SJSA1 (cell line): ENCODE measurements at places on chromosomes 5 and 9. TPM values are rescaled to one million over a fixed set of nuclear protein-coding genes. Genes with fewer than 3 reads are reported as not detected.

The PCDHGA5 gene
- total RNA-seq: 0.76 and 1.8 TPM in 2 replicates

The ANGPTL2 gene
- 3.3 and 3.8 TPM in 2 replicates for total RNA-seq

The FGF1 gene
- 15.5 and 36.7 TPM in 2 replicates for total RNA-seq

DNA sequence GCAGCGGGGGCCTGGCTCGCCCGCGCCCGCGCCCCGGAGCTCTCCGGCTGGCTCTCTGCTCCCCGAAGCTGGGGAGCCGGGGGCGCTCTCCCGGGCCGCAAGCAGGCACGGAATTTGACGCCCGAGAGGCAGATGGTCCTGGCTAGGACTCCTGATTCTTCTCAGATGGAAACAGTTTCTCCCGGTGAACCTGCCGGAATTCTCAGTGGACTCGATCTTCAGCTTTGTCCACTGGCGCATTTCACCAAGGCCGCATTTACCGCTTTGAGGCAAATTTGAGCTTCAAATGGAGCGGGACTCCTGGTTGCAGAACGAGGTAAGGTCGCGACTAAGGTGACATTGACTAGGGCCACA is 305.7 kb upstream of the KCNN2 start:
- DNase-seq: no peak

The TAF11L10 gene
- not detected in 2 replicates for total RNA-seq

DNA sequence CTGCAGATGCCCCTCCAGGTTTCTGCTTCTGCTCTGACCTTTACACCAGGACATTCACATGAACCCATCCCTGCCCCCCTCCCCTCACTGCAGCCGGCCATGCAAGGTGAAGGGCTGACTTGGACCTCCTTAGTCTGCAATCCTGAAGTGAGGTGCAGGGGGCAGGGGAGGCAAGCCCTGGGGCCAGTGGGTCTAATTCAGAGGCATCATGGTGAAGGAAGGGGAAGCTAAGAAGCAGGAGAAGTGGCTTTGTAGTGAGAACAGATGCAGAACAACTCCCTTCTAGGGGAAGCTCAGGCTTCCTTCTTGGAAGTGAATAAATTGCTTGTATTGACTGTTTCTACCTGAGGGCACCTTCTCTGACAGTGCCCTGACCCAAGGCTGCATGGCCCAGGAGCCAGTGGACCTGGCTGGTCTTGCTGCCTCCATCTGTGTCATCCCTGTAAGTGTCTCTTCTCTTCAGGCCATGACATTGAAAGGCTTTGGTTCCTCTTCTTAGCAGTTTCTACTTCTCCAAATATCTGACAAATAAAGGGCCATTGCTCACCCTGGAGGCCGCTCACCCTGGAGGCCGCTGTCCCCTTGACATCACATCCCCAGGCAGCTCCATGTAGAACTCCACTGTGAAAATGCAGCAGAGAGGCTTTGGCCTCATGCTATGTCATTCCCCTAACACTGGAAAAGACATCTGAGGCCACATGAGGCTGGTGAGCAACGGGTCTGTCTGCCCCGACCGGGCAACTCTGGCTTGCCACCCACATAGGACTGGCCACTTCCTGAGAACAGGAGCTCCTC is 55.3 kb downstream of the GADD45G start:
- DNase-seq: no peak

The PKD2L2 gene
- not detected in 2 replicates for total RNA-seq

DNA sequence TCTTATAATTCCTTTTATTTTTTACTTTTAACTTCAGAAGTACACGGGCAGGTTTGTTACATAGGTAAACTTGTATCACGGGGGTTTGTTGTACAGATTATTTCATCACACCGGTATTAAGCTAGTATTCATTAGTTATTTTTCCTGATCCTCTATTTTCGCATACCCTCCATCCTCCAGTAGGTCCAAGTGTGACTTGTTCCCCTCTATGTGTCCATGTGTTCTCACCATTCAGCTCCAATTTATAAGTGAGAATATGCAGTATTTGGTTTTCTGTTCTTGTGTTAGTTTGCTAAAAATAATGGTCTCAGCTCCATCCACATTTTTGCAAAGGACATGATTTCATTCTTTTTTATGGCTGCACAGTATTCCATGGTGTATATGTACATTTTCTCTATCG is 43.1 kb upstream of the IFNE start:
- DNase-seq: no peak

- no peak for DNase-seq
These were observed 698 bp upstream of the TGFBI start for GRCh38 chr5:136028090-136028489.

GRCh38 chr5:5658226-5658625 is 235.7 kb downstream of the ICE1 start:
- DNase-seq: no peak

The RNF183 gene
- not detected in 2 replicates for total RNA-seq

DNA sequence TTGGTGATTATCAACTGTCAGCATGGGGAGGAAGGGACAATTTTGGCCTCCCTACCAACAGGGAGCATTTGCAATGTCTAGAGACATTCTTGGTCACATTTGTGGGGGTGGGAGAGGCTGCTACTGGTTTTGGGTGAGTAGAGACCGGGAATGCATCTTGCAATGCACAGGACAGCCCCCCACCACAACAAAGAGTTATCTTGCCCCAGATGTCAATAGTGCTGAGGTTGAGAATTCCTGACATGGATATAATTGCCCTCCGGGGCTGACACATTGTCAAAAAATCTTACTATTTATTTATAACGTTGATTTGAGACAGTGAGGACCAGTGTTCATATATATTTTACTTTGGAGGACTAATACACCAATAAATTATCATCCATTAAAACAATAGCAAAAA is 316.1 kb downstream of the PSAT1 start:
- peak; percentile 74 for DNase-seq

DNA sequence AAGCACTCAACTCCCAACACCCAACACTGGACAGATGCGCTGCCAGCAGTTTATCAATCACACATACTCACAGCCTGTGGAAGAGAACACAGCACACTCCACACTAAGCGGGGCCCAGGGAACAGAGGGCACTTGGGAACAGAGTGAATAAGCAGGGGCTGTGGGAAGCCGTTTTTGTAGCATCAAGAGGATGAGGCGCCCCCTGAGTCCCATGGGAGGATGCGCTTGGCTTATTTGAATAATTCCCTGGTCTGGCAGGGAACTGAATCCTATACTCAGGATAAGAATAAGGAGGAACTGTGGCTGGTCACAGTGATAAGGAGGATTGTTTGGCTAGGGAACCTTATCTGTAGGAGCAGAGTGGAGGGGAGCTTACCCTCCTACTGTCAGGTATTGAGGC is 96.1 kb upstream of the DNAH5 start:
- DNase-seq: no peak

GRCh38 chr5:64925123-64925522 is 156.4 kb downstream of the CWC27 start:
- DNase-seq: no peak

DNA sequence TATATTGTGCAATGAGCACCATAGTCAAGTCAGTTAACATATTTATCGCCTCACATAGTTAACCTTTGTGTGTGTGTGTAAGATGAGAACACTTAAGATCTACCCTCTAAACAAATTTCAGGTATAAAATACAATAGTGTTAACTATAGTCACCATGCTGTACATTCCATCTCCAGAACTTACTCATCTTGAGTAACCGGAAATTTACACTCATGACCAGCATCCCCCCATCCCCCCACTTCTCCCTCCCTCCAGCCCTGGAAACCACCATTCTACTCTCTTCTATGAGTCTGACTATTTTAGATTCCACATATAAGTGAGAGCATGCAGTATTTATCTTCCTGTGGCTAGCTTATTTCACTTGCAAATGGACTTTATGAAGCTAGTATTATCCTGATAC is 40.3 kb downstream of the ZNF354A start:
- no peak for DNase-seq

- DNase-seq: no peak
These were observed 12.0 kb downstream of the PKD2L2 start for GRCh38 chr5:137901011-137901817.

GRCh38 chr5:133994990-133995333 is 9.8 kb downstream of the VDAC1 start:
- no peak for DNase-seq

DNA sequence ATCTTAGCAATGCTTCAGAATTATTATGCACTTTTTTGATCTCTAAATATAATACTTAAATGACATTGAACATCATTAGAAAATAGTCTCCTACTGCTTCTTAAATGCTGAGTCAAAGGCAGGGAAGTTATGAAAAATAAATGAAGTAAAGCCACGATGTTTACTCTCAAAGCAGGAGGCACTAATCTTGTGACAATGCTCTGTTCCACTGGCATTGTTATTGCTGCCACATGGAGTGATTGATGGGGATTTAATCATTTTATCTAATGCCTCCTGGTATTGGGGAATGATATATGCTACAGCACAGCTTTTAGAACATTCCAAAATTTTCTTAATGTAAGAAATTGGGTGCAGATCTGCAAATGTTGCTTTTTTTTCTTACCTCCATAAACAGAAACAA is 1655.4 kb upstream of the NUDT12 start:
- no peak for DNase-seq

The DMRT3 gene
- total RNA-seq: not detected in 2 replicates

- DNase-seq: no peak
These were observed 9.5 kb downstream of the MTRR start for GRCh38 chr5:7878381-7878873.

- DNase-seq: peak; percentile 44
These were observed 19.9 kb upstream of the LPCAT1 start for GRCh38 chr5:1543398-1544293.

DNA sequence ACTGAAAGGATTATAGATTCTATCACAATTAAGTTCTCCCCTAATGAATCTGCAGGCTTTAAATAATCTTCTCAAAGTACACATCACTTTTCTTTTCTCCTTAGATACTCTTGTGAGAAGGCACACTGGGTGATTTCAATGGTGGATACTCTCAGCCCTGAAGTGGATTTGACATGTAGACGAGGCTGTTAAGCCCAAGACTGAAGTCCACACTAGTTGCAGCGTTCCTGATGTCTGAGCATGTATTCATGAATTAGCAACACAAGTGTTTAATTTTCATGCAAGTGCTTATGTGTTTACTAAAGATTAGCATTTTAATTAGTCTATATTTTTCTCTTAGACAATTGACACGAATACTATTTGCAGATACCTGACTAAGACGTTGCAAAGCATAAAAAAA is 218.9 kb downstream of the TMEM161B start:
- DNase-seq: no peak

DNA sequence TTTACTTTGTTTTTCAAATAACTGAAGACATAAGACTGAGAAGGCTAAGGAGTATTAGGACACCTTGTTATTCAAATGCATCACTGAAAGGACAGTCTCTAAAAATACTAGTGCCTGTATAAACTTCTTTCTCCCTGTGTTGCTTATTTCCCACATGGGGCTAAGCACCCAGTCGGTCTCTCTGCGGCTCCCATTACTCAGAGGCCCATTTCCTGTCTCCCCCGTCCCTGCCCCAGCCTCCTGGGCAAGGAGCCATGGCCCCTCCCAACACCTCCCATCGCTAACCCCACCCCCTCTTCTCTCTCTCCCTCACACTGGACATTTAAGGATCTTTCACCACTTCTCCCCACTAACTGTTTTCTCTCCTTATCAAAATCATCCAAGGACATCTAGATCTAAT is 81.9 kb downstream of the EBF1 start:
- peak; percentile 81 for DNase-seq

The PCDHGA2 gene
- 1.2 and 2.1 TPM in 2 replicates for total RNA-seq

DNA sequence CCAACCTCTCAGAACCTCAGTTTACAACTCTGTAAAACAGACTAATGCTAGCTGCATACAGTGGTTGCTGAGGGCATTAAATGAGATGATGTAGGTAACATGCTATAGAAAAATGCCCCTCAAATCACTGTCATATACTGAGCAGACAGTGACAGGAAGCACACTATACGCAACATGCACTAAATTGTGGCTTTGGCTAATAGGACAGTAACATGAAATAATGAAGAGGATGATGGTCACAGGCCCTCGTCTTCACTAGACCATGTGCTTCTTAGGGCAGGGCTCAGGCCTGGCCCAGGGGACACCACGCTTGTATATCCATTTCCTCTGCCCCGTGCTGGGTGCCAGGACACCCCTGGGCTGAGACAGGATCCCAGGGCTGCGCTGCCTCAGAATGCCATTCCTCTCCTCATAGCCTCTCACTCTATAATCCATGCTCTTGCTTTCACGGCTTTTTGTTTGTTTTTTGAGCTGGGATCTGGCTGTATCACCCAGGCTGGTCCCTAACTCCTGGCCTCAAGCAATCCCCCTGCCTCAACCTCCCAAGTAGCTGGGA is 18.9 kb downstream of the CSF1R start:
- no peak for DNase-seq

The BNIP1 gene
- 16.7 and 34.6 TPM in 2 replicates for total RNA-seq

The C9orf153 gene
- total RNA-seq: 0.39 TPM in 1 of 2 replicates, not detected in the other

- DNase-seq: peak; percentile 81
These were observed 45.9 kb downstream of the PRRT1B start for GRCh38 chr9:131590907-131591844.

DNA sequence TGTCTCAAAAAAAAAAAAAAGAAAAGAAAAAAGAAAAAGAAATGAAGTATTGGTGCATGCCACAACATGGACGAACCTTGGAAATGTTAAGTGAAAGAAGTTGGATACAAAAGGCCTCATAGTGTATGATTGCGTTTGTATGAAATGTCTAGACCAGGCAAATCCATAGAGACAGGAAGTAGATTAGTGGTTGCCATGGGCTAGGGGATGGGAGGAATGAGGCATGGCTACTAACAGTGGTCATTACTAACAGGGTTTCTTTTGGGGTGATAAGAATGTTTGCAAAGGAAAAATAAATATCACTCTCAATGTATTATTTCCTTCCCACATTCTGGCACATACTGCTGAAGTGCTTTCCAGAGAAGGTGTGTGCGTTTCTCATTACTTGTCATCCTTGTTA is 44.1 kb downstream of the UGCG start:
- DNase-seq: no peak

DNA sequence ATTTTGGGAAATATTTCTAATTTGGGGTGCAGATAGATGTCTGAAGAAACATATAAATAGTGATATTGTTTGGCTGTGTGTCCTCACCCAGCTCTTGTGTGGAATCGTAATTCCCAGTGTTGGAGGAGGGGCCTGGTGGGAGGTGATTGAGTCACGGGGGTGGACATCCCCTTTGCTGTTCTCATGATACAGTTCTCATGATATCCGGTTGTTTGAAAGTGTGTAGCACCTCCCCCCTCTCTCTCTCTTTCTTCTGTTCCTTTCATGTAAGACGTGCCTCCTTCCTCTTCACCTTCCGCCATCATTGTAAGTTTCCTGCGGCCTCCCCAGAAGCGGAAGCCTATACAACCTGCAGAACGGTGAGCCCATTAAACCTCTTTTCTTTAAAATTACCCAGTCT is 11.4 kb upstream of the ADAMTS16 start:
- no peak for DNase-seq

- no peak for DNase-seq
These were observed 655.3 kb downstream of the LRRC70 start for GRCh38 chr5:63233911-63234310.

The KIF4B gene
- total RNA-seq: not detected in 2 replicates

The ZNF618 gene
- total RNA-seq: 1.1 and 4.7 TPM in 2 replicates

DNA sequence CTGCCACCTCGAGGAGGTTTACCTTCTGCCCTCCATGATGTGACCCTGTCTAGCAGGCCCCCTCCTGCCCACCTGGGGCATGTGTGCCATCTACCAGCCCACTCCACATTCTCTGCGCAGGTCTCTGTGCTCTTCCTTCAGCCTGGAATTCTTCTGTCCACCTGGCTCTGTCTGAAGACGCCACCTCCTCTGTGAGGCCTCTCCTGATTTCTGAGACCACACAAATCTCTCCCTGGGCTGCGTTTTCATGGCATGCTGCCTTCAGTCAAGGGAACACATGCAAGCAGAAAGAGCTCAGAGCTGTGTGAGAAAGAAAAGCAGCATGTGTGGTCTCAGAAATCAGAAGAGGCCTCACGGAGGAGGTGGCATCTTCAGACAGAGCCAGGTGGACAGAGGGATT is 22.1 kb downstream of the FOXE1 start:
- no peak for DNase-seq
